ENCODE measurements at places on chromosomes 12 and 14. TPM values are rescaled to one million over a fixed set of nuclear protein-coding genes. Genes with fewer than 3 reads are reported as not detected.

KCNMB4 gene
- total RNA-seq = 0.51 TPM

DNA sequence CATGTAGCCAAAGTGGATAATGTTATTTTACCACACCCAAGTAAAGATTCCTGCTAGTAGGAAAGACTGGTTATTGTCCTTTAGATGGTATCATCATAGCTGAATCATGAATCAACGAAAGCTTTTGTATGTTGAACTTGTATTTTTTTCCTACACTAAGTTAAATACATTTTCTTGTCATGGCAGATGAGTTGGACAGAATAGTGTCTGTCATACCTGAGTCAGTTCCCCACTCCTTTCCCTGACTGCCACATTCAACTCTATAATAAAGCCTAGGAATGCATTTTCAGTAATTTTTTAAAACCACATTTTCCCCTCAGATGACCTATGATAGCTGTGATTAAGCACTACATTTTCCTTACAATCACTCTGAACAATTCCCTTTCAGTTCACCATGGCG lies 9.3 kb upstream of the PTHLH start:
- no peak for DNase-seq

DNA sequence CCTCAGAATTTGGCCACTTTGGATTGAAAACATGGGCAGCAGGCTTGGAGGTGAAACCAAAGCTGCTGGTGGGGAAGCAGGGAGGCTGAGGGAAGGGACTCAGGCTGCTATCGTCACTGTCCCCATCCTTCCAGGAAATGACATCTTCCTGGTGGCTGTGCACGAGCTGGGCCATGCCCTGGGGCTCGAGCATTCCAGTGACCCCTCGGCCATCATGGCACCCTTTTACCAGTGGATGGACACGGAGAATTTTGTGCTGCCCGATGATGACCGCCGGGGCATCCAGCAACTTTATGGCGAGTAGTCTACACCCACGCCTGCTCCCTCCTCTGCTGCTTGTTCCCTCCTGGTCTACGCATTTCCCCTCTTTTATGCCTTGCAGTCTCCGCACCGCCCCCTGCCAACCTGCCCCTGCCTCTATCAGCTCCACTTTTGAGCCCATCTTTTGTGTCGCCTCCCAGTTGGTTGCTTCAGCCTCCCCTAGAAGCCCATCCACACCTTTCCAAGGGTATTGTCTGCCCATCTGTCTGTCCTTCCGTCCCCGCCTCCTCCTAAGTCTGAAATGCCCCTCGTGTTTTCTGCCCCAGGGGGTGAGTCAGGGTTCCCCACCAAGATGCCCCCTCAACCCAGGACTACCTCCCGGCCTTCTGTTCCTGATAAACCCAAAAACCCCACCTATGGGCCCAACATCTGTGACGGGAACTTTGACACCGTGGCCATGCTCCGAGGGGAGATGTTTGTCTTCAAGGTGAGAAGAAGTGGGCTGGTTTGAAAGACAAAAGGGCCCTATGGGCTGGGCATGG lies 6.9 kb downstream of the MMP14 start:
- DNase-seq = no peak

DNA sequence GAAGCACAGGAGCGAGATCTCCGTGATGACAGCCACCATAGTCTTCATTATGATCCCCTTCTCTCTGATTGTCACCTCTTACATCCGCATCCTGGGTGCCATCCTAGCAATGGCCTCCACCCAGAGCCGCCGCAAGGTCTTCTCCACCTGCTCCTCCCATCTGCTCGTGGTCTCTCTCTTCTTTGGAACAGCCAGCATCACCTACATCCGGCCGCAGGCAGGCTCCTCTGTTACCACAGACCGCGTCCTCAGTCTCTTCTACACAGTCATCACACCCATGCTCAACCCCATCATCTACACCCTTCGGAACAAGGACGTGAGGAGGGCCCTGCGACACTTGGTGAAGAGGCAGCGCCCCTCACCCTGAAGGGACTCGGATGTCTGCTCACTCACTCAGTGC lies 775 bp downstream of the OR10P1 start:
- no peak for DNase-seq

GRCh38 chr14:39016733-39017095 lies 86.3 kb downstream of the SEC23A start:
- no peak for DNase-seq
